ENCODE measurements at places on chromosomes 3 and 15.
A peak's percentile ranks its signal among the peaks of the same experiment; 100 is the strongest.

DNA sequence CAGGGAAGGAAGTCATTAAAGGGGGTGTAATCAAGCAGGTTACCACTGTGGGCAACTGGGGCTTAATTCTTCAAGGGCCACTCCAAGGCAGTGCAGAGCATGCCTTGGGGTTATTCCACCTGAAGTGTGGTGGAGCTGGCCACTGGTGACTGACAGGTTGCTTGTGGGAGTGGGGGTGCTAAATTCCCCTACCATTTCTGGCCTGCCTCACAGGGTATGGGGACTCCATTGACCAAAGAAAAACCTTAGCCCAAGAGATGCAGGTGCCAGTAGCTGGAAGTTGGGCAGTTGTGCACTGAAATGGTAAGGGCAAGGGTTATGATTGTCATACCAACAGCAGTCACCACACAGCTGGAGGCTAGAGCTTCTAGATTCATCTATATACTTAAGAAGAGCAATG, 93.4 kb downstream of the ZNF621 start:
- DNase-seq: no peak

GRCh38 chr3:111963424-111963823, 15.4 kb upstream of the ABHD10 start:
- peak; percentile 84 for DNase-seq

DNA sequence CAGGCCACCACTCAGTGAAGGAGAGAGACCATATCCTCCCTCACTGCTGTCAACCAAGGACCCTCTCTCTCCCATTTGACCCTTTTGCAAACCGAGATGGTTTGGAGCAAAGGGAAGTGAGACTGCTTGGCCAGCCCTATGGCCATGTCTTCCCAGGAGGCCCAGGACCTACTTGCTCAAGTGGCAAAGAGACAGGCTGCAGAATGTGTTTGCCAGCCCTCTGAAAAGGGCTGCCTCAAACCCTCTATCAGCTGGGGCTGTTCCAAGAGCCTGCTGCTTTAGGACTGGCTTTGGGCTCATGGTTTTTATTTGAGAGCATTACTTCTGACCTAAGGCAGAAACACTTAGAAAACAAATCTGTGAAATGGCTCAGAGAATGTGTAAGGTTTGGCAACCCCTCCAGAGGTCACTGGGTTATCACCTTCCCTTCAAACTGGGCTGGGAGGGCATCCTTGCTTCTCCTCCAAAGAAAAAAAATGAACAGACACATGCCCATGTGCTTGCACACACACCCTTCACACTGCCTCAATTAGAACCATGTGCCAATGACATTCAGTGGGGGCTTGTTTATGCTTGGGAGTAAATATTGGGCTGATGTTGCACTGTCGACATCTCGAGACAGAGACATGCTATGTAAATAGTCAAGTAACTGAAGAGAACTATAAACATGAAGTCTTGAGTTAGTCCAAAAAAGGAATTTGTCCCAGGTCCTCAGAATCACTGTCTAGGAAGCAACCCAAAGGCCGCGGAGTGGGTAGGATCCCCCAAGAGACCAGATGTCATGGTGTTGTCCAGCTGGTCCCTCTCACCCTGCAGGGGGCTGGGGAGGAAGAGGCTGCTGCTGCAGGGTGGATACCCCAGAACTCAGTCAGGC, 49.8 kb upstream of the CTDSPL start:
- DNase-seq: no peak

DNA sequence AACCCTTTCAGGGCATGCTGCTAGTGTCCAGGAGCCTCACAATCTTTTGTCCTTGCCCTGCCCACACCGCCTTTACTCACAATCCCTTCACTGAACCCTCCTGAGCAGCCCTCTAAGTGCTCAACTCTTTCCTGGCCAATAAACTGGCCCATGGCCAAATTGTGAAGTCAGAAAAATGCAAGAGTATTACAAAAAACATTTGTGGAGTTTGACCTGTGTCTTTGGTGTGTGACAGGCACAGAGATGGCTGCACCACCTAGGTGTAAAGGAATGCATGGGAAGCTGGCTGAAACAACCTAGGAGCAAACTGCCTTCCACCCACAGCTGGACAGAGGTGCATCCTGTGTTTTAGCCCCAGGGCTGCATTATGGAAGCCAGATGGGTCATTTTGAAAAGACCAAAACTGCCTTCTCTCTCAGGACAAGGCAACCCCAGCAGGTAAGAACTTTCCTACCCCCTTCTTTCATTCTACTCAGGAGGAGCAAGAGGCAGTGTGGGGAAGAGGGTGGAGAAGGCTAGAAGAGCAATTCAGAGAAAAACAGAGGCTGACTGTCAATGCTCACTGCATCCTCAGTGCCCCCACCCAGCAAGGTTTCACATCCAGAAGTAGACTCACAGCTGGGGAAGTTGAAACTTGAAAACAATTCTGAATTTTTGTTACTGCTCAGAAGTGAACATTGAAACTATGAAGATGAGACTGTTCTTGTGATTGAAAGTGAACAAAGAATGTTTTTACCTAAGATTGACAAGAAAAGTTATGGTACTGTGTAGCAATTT, 78.6 kb downstream of the TRIM42 start:
- no peak for DNase-seq

DNA sequence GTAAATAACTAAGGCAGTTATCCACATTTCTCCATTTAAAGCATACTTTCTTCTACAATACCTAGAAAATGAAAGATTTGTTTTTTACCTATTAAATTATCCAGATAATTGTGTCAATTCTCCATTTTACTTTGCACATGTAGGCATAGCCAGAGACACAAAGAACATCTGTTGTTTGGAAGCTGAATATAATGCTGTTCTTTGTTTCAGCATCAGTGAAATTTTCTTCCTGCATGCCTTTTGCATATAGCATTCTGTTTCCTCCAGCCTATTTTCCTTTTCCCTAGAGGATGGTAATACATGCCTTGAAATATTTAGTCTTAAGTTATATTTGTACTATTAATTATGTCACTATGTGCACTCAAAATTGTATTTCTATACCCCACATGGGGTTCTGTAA, 233.7 kb downstream of the CNTN6 start:
- no peak for DNase-seq

GRCh38 chr3:150439657-150440056, 31.6 kb downstream of the TSC22D2 start:
- DNase-seq: peak; percentile 40

DNA sequence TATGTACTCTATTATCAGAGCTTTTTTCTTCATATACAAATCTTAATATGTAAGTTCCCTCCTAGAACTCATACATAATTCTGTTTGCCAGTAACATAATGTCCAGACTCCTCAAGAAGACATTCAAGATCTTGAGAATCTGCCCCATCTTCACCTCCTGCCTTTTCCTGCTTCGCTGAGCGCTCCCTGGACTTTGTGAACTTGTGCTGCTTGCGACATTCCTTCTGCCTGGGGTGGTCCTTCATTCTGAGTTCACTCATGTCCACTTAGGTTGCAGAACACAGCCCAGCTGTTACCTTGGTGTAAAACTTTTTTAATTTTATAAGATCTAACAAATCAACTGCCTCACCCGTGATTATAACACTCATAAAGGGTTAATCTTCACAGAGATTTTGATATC, 478.5 kb upstream of the EPHA3 start:
- DNase-seq: no peak

GRCh38 chr3:79297245-79297960, 470.4 kb downstream of the ROBO1 start:
- DNase-seq: peak; percentile 78

GRCh38 chr3:127999509-128000106, 52.6 kb upstream of the SEC61A1 start:
- no peak for DNase-seq

- DNase-seq: no peak
Observed at GRCh38 chr3:188240189-188240981, 86.4 kb downstream of the LPP start.

GRCh38 chr3:195556390-195556789, 13.3 kb upstream of the PPP1R2 start:
- no peak for DNase-seq

DNA sequence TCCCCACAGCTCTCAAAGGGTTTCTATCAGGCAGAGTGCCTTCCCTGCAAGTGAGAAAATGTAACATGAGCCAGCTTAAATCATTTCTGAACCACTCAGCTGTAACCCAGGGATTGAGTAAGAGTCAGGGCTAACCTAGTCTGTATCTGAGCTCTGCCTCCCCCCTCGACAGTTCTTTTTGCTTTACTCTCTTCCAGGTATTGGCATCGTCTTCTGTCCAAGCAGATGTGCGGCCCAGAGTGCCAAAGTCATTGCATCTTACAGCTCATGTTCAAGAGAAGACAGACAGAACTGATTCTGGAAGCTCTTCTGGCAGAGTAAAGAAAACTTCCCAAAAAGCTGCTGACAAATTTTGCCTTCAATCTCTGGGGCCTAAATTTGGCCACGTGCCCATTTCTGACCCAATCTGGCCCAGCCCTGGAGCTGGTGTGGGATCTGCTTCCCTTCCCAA, 74.8 kb downstream of the ABHD5 start:
- DNase-seq: no peak

DNA sequence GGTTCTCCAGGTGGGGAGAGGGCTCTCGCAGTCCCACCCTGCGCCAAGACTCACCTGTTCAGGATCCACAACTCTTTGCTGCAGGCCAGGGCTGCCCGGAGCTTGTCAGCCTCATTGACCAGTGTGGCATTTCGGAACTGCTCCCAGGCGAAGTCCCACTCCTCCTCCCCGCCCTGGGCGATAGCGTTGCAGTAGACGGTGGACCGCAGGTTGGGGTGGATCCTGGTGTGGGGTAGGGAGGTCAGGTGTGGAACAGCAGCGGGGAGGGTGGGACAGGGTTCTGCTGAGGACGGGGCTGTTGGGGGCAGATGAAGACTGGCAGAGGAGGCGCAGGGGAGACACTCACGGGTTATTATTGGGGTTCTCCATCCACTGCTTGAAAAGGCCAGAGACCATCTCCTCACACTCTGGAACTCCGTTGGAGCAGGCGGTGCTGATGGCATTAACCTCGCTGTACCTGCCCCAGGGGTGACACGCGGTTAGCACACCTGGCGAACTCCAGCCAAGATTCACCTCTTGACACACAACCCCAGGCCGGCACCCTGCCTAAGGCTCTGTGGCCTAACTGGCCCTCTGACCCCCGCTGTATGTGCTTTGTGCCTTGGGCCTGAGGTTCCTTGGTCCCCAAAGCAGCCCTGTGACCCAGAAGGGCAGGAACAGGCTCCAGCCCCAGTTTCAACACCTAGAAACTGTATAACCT, 16.1 kb downstream of the MESP2 start:
- no peak for DNase-seq

- DNase-seq: no peak
Observed at GRCh38 chr15:33955945-33956344, 12.4 kb upstream of the CHRM5 start.
